ENCODE measurements at places on chromosomes 13 and 19.

DNA sequence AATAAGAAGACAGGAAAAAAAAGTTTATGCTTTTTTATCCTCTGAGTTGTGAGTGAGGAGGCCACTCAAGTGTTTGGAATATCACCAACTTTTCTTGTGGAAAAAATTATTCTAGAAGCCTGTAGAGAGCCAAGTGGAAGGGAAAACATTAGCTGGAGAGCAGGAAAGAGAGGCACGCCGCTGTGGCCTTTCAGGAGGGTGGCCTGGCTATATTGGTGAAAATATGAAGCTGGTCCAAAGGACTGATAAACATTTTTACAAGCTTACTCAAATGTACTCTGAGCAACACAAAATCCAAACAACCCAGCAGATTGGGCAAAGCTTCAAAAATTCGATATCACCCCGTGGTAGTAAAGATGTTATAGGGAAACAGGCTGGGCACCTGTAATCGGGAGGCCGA lies 2.3 kb upstream of the EIF3G start:
- no peak for DNase-seq

- DNase-seq = no peak
Measured at GRCh38 chr19:29364224-29364726, 151.3 kb upstream of the UQCRFS1 start.

GRCh38 chr19:45235485-45235884 lies 9.7 kb downstream of the EXOC3L2 start:
- no peak for DNase-seq

DNA sequence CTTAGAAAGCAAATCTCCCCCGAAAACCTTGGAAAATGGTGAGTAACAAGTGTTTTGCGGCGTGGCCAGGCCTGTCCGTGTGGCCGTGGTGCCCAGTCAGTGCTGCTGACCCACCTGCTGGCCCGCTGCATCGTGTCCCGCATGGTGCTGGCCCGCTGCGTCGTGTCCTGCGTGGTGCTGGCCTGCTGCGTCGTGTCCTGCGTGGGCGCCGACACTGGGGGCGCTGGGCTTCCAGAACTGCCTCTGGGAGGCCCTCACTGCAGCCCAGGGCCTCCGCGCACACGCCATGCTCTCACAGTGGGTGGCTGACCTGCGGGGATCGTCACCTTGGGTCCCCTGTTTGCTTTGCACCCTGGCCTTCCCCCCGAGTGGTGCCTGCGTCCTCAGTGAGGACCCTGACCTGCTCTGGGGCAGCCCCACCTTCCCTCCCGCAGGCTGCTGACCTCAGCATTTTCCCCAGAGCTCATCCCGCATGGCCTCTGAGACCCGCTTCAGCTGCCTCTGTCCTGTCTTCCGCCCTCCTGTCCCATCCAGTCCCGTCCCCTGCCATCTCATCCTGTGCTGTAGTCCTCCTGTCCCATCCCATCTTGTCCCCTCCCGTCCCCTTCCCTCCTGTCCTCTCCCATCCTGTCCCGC lies 10.6 kb downstream of the PLEKHJ1 start:
- DNase-seq = no peak

DNA sequence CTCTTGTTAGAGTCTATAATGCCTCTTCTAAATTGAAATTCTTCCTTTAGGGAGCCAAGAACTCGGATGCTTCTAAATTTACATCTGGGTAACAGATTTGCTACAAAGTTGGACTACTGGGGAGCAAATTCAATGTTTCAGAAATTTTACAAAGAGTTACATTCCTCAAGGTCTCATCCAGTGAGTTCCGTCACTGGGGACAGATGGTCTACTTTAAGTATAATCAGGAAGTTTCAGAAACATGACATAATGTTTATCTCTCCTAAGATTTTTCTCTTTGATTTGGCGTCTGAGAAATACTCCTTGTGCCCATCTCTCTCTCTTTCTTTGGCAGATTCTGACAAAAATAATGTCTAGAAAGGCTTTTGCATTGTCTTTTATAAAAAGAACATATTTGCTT lies 81.5 kb upstream of the MBNL2 start:
- no peak for DNase-seq

Measured in stimulated activated CD4-positive, alpha-beta T cell treated with anti-CD3 and anti-CD28 coated beads, Interleukin-15, amount 100 ng/mL, for 1 hour (primary cell).